Hippocampal formation (tissue), 2 donors: ENCODE measurements at places on chromosomes 2 and 18.

DNA sequence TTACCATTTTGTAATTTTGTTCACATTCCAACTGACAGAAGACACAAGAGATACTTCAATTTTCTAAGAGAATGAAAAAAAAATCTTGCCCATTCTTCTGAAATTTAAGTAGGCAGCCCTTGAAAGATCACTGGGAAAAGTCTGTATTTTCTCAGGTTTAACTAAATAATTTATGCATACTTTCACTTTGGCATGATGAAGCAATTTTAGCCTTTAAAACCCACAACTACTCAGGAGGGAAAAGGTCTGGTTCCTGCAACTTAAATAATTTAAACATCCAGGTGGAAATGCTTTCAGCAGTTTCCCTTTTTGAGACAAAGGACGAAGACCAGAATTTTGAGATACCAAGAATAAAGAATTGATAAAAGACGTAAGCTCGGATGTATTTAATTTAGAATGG lies 61.4 kb downstream of the ZEB2 start:
- no peak for DNase-seq

GRCh38 chr2:112831513-112831845 lies 5.1 kb downstream of the IL1B start:
- DNase-seq, result no peak

GRCh38 chr2:189466656-189467055 lies 25.4 kb downstream of the WDR75 start:
- no peak for DNase-seq

- DNase-seq, result no peak
Measured at GRCh38 chr2:133476286-133476685, 92.0 kb downstream of the NCKAP5 start.

GRCh38 chr18:56196495-56197225 lies 441.7 kb downstream of the TXNL1 start:
- no peak for DNase-seq

DNA sequence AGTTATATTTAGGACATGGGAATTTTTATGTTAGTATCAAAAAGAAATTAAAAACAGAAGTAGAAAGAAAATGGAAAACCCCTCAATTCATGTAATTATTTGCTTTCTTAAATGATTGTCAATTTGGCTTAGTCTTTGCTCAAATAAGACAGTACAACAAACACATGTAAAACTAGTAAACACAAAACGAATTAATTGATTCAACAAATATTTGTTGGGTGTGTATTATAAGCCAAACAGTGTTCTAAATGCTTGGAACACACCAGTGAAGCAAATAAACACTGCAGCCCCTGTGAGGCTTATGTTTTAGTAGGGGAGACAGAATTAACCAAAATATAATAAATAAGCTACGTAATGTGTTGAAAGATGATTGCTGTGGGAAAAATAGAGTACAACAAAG lies 234.5 kb upstream of the STON1 start:
- DNase-seq, result no peak

DNA sequence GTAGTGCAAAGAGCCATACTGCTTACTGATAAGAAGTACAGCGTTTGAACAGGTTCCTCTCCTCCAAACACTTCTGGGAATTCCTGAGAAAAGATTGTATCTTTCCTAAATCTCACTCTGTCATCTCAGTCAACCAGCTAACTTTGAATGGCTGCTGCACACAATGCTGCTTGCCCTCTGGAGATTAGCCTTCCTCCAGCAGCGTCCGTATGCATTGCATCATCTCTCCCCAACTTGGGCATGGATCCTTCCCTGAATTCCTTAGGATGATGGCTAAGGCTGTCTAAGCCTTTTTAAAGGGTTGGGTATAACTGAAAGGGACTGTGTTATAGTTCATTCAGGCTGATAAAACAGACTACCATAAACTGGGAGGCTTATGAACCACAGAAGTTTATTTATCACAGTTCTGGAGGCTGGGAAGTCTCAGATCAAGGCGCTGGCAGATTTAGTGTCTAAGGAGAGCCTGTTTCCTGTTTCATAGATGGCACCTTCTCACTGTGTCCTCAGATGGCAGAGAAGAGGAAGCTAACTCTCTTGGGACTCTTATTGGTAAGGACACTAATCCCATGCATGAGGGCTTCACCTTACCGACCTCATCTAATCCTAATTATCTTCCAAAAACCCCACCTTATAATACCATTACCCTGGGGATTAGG lies 105.3 kb downstream of the PAX3 start:
- DNase-seq, result no peak

GRCh38 chr2:136013136-136013685 lies 27.8 kb upstream of the DARS1 start:
- DNase-seq, result no peak

GRCh38 chr18:11946756-11947155 lies 34.6 kb upstream of the IMPA2 start:
- DNase-seq, result no peak

DNA sequence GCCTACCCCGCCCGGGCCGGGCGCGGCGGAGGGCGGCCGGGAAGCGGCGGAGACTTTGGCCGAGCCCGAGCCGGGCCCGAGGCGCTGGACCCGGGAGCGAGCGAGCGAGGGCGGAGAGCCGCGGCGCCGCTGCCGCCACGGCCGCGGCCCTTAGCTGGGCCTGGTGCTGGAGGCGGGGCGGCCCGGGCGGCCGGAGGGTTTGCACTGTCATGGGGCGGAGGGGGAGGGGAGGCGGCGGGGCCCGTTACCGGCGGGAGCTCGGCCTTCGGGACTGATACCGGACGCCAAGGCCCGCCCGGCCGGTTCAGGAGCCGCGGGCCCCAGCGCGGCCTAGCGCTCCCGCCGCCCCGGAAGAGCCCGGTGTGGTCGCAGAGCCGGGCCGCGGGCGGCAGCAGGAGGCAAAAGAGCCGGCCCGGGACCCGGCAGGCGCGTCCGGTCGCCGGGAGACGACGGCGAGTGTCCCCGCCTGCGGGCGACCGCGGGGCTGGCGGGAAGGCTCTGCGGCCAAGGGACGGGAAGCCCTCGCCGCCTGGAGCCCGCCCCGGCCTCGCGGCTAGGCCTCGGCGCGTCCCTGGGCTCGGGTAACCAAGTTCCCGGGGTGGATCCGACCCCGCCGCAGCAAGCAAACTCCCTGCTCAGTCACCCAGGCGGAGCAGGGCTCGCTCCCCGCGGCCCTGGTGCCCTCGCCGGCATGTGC lies 697 bp downstream of the KCMF1 start:
- DNase-seq, result no peak

DNA sequence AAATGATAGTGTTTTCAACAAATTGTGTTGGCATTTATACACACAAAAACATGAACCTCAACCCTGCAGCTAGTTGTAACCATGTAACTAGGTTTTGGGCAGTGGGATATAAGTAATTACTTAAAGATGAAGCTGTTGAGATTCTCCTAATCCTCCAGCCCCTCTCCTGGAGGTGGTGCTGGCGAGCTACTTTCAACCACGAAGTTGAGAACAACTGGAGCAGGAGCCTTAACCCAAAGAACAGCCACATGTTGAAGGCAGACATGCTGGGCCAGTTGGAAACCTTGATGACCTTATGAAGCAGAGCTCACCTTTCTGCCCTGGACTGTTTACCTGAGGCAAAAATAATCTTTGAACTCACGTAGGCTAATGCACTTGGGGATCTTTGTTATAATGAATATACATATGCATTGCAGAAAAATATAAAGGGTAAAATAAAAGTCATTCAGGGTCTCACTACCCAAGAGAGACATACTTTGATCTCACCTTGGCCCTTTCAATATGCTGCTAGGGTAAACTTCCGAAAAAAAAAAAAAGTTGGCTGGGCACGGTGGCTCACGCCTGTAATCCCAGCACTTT lies 89.6 kb upstream of the NPAS2 start:
- DNase-seq, result no peak

- no peak for DNase-seq
Measured at GRCh38 chr2:128273469-128274081, 45.1 kb downstream of the HS6ST1 start.

DNA sequence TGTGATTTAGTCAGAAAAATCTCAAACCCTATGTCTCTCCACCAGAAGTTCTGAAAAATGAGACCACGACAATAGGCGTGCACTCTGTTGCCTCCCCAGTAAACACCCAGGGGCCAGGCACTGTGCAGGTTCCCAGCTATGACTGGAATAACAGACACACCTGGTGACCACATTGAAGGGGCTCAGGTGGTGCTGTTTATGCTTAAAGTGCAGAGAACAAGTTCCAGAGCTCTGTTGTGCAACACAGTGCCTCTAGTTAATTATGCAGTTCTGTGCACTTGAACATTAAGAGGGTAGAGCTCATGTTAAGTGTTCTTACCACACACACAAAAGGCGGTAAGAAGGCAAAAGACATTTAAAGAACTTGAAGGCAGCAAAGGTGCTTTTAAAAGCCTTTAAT lies 52.6 kb upstream of the AFF3 start:
- DNase-seq, result no peak

DNA sequence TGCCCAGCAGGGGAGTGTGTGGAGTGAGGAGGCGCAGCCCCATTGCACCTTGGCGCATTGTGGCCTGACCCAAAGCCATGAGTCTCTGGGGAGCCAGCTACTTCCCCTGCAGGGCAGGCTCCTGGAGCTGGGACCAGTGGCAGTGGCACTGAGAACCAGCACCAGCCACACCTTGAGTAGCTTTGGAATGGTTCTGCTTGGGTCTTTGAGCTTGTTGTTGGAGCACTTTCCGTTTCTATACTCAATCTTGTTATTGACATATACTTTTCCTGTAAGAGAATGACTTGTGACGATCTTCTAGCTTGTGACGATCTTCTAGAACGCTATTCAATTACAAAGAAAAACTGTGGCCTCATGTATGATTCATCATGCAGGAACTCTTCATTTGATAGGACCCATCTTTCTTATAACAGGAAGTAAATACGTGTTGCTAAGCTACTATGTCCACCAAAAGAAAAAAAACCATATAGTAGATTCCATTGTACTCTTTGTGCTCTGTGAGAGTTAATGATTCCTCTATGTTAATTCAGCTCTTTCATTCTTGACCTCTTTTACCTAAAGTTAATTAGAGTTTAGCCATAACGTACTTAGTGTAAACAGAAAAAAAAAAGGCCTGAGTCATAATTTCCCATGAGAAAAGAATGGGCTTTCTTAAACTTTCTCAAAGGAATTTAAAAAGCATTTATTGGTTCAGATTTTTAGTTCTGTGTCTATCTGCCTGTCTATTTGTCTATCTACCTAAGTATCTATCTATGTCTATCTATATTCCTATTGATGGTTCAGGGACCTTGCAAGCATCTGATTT lies 113.1 kb downstream of the GATA6 start:
- no peak for DNase-seq

DNA sequence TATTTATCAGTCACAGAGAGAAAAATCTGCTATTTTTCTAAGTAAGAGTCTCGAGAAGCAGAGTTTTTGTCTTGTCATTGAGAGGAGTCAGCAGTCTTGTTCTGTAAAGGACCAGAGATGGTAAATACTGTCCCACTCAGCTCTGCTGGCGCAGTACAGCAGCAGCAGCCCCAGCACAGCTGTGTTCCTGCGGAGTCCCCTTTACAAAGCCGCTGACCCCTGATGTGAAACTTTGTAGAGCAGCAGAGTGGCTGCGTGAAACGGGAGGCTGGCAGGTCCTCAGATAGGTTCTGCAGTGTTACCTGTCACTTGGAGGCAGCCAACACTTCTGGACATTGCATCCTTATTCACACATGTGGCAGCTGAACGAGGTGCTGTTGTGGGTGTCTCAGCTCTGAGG lies 45.2 kb downstream of the TMEM185B start:
- DNase-seq, result no peak

DNA sequence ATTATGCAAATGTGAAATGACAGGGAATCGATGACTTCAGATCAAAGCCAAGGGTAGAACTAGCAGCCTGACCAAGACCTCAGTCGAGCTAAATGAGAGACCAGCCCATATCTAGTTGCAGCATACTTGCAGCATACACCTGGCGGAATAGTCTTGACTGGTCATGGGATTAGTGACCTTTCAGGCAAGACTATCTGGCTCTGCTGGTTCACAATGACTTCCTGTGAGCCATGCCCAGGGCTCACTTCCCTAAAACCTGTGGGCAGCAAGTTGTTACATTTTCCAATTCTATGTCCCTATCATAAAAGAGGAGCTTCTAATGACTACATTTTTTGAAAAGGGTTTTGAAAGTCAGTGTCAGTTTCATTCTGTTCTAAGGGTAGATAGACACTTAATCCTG lies 1624.9 kb upstream of the CELF4 start:
- no peak for DNase-seq

- no peak for DNase-seq
Measured at GRCh38 chr2:118668431-118669424, 178.7 kb downstream of the EN1 start.

DNA sequence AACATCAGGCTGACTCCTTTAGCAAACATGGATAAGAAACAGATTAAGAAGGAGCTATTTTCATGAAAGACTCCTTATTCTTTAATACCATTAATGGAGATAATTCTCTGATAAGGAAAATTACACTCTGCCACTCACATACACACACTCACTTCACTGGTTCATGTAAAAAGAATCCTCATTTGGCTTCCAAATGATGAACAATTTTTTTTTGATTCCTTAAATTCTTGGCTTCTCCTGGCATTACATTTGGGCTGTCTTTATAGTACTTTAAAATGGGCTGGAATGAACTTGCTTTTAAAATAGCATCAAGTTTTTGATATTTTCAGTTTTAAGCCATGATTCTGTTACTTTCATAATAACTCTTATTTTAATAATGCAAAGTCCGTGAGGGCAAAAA lies 328.6 kb downstream of the SLC8A1 start:
- no peak for DNase-seq

- DNase-seq, result no peak
Measured at GRCh38 chr18:75525331-75525730, 97.8 kb upstream of the SMIM21 start.

DNA sequence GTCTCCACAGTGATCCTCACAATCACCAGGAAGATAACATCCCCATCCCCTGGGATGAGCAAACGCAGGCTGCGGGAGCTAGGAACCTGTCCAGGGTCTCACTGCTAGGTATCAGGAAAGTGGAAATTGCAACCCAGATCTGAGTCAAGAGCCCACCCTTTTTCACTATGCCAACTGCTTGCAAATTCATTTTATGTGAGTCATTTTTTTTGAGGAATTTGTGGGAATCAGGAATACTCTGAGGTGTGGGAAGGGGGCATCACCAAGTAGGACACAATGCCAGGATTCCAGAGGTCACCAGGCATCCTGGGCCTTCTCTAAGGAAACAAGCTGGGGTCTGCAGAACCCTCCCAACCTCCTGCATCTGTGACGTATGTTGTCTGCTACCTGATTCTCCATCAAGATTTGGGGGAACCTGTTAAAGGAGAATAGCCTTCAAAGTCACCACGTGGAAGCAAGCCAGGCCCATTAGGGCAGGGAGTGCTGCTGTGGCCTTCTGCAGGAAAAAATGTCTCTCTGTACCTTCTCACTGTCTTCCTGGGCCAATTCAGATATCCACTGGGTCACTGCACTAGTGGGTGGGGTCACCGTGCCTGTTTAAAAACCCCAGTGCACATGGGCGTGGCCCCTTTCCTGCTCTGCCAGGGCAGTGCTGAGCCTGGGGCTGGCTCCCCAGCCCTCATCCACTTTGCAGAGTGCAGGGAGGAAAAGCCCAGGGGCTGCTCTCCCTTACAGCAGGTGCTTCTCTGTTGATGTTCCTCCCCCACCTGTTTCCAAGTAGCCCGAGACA lies 50.2 kb downstream of the MCFD2 start:
- DNase-seq, result no peak
